Lung microvascular endothelial cell (primary cell): ENCODE measurements at places on chromosomes 1 and 21. TPM values are rescaled to one million over a fixed set of nuclear protein-coding genes. Genes with fewer than 3 reads are reported as not detected.

Gene SERPINC1
- not detected in 2 replicates for total RNA-seq

Gene FOXD2
- total RNA-seq, result under 0.01 TPM in 2 replicates

Gene GBP4
- 2.4 TPM in 2 replicates for total RNA-seq

Gene SMIM1
- total RNA-seq, result 0.20 and 0.87 TPM in 2 replicates

Gene WNT4
- 0.22 and 0.40 TPM in 2 replicates for total RNA-seq

Gene TCEANC2
- total RNA-seq, result 1.7 and 1.8 TPM in 2 replicates

Gene CYP4X1
- total RNA-seq, result 0.87 and 5.0 TPM in 2 replicates

Gene ITLN1
- total RNA-seq, result not detected in 2 replicates

Gene TNNI3K
- 0.22 TPM in 1 of 2 replicates, not detected in the other for total RNA-seq

Gene ZNF697
- 13.1 and 18.8 TPM in 2 replicates for total RNA-seq

Gene AGT
- total RNA-seq, result not detected in 2 replicates

Gene OLIG2
- total RNA-seq, result not detected in 2 replicates

Gene LRRC38
- 0.22 and 0.40 TPM in 2 replicates for total RNA-seq

Gene DARS2
- 8.9 and 10.2 TPM in 2 replicates for total RNA-seq

Gene AMIGO1
- 0.65 and 1.4 TPM in 2 replicates for total RNA-seq

Gene OR2L13
- total RNA-seq, result not detected in 2 replicates

Gene TNN
- total RNA-seq, result under 0.01 TPM in 1 of 2 replicates, not detected in the other

Gene ACTA1
- not detected in 2 replicates for total RNA-seq

Gene KRTAP11-1
- not detected in 2 replicates for total RNA-seq

Gene DNASE2B
- total RNA-seq, result not detected in 2 replicates

Gene PLA2G2D
- not detected in 2 replicates for total RNA-seq

Gene KCNT2
- total RNA-seq, result under 0.01 TPM in 2 replicates

Gene CFHR4
- not detected in 2 replicates for total RNA-seq

Gene CACNA1S
- total RNA-seq, result not detected in 2 replicates

Gene LBR
- 96.5 and 119 TPM in 2 replicates for total RNA-seq

Gene MSH4
- total RNA-seq, result 0.22 and 0.40 TPM in 2 replicates

Gene RSPO1
- total RNA-seq, result not detected in 2 replicates

Gene ACTL8
- total RNA-seq, result not detected in 2 replicates

Gene KIF21B
- 2.0 TPM in 2 replicates for total RNA-seq

Gene AZIN2
- total RNA-seq, result 0.60 and 0.65 TPM in 2 replicates

Gene BARHL2
- not detected in 2 replicates for total RNA-seq

Gene NUCKS1
- 74.2 and 103 TPM in 2 replicates for total RNA-seq

Gene PGD
- 50.6 and 93.7 TPM in 2 replicates for total RNA-seq
